ENCODE measurements at places on chromosomes 12 and 14. TPM values are rescaled to one million over a fixed set of nuclear protein-coding genes. Genes with fewer than 3 reads are reported as not detected.

ADCY4 gene
- polyA plus RNA-seq: not detected

SERPINA9 gene
- not detected for polyA plus RNA-seq

- DNase-seq: no peak
Measured at GRCh38 chr14:81028461-81028860, 73.0 kb downstream of the TSHR start.

RASSF9 gene
- 0.91 TPM for polyA plus RNA-seq

GRCh38 chr14:74964787-74965485, 9.5 kb upstream of the PGF start:
- DNase-seq: no peak

DNA sequence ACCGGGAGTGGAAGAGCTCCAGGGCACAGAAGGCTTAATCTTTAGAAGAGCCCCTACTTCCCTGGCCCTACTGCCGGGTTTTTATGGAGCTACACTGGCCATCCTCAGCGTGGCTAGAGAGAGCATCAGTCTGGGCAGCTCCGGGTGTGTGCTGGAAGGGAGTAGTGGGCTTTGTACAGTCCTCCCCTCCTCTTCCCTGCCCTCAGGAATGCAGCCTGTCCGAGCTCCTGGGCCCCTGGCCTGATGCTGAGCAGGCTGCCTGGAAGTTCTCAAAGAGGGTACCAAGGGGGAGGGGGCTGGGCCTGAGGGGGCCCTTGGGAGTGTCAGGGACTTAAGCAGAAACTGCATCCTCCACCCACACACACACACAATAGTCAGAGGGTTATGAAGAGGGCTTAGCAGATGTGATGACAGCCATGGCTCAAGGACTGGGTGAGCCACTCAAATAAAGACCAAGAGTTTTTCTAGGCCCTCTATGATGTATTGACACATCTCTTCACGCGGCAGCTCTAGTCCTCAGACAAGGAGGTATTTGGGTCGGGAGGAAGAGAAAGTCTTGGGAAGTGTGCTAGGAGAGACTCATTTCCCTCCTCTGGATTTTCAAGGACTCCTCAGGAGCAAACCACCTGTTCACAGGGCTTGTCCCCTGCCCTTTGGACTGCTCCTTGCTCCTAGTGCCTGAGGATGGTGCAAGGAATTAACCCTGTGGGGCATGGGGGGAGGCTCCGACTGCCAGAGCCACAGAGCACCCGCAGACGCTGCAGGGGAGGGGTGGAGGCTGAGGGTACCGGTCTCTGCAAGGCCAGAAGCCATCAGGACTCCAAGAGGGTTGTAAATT, 16.5 kb upstream of the FIGNL2 start:
- no peak for DNase-seq

KLRC1 gene
- polyA plus RNA-seq: not detected

DNA sequence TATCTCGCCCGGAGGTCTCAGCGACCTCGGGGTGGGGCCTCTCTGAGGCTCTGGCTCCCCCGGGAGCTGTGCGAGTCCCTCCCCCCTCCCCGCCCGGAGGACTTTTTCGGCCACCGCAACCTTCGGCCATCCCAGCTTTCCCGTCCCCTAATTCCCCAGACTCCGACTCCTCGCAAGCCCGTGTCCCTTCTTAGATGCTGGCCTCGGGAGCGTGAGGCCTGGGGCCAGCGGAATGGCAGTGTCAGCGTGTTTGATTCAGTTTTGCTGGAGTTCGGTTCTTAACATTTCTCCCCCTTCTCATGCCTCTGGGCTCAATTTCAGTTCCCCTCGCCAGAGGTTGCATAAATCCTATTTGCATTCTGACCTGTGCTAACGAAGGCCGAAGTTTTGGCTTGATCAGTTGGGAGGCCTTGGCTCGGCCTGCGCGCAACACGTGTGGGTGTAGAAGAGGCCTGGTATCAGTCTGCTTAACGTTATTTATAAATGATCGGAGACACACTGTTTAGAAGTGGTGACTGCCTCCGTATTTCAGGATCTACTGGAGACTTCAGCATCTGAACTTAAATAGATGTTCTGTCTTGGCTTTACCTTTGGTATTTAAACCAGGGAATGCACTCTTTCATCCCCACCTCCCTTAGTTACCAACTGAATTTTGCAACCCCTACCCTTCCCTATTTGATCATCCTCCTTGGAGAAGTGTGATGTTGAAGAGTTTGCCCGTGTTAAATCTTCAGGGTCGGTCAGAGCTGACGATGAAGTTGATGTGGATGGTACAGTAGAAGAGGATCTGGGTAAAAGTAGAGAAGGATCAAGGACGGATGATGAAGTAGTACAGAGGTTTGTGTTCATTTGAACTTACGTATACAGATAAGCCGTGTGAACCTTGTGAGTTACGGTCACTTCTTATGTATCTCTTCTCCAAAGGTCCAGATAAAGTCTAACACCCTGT, 851 bp downstream of the HSP90B1 start:
- DNase-seq: peak; percentile 42

ARHGDIB gene
- 1.0 TPM for polyA plus RNA-seq

DNA sequence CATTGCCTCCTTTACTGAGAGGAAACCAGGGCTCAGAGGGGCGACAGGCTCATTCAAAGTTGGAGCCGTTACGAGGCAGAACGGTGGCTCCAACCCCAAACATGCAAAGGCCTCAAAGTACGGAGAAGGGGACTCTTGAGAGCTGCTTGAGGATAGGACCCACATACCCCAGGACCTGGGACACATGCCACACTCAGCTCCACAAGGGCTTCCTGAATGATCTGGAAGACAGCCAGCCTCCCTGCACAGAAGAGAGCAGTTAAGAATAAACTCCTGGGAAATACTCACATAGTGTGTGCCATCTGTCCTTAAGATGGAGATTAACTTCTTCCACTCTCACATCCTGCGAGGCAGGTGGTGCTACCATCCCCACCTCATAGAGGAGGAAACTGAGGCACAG, 26.6 kb upstream of the NXPH4 start:
- no peak for DNase-seq

DNA sequence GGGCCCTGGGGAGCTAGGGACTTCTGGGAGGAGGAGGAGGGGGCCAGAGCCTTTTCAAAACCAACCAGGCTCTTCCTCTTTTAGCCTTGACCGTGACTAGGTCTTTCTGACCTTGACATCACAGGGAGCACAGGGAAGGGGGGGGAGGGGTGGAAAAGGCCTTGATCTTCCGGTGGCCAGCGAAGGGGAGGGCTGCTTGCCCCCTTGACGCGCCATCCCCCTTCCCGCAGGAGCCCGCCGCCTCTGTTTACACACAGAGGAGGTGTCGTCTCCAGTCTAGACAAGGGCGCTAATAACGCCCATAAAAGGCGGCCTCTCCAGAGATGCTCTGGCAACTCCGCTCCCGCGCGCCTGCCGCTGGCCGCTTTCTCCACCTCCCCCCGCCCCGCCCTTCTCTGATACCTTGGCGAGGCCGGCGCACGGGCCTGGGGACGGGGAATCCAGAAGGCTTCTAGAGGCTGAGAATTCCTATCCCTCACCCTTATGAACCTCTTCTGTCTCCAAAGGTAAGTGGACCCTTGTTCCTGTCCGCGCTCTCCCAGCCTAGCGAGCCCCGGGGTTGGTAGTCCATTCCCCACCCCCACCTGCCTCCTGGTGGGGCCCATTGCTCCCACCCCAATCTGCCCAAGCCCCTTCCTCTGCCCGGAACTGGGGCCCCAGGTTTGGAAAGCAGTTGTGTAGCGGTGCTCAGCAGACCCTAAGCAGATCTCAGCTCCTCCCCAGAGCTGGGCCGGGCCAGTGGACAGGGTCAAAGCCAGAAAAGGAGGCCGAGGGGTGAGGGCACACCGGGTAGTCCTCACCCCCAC, 4.9 kb upstream of the HOXC12 start:
- DNase-seq: no peak

GRCh38 chr14:91290986-91291385, 46.5 kb upstream of the GPR68 start:
- DNase-seq: no peak

DNA sequence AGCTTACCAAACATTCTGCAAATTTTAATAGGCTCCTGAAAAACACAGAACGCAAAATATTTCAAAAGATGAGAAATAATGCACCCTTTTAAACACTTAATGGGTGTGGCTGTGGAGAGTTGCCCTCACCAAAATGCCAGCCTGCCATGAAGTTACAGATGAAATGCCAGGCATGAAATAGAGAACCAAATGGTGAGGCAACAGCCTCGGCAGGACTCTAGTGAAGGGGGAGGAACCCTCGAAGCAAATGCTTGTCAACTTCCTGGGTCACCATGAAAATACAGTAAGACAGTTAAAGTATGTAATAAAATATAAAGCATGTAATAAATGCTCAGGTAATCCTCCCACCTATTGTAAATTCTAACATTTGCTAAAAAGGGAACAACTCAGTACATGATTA, 24.1 kb downstream of the DUSP16 start:
- DNase-seq: no peak

LAG3 gene
- 1.7 TPM for polyA plus RNA-seq

DNA sequence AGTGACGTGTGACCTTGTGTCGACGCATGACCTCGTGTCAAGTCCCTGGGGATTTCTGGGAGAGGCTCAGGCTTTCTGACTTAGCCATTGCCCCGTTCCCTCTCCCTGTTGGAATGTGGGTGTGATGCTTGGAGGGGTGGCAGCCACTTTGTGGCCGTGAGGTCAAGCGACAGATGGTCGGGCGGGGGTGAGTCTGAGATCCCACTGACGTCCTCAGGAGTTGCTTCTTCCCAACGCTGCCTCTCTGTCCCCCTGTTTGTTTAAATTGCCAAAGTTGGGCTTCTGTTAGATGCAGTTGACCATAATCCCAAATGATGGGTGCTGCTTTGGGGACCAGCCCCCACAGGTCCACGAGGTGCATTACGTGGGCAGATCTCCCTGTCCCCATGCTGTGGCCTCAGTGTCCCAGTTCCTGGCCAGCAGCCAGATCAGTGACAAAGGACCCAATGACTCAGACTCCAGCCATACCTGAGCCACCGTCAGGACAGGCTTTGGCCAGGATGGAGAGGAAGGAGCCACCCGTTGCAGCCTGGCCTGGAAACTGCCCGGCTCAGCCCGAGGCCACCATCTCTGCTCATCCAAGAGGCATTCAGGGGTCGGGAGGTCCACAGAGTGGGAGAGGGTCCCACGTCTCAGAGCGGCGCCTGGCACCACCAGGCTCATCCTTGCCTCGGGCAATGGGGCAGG, 34.4 kb upstream of the GALNT9 start:
- no peak for DNase-seq

- no peak for DNase-seq
Measured at GRCh38 chr12:51392556-51393237, 1.5 kb upstream of the GALNT6 start.

FOXA1 gene
- 5.9 TPM for polyA plus RNA-seq

GRCh38 chr12:30678221-30678620, 17.4 kb downstream of the IPO8 start:
- no peak for DNase-seq

DNA sequence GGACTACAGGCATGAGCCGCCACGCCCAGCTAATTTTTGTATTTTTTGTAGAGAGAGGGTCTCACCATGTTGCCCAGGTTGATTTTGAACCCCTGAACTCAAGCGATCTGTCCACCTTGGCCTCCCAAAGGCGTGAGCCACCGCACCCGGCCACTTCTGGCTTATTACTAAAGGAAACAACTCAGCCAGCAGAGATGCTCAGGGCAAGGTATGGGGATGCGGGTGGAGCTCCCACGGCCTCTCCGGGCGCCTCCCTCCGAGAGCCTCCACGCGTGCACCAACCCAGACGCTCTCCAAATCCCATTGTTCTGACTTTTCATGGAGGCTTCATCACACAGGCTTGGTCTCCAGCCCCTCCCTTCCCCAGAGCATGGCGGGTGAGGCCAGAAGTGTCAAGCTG, 6.1 kb upstream of the GPR132 start:
- DNase-seq: no peak

DNA sequence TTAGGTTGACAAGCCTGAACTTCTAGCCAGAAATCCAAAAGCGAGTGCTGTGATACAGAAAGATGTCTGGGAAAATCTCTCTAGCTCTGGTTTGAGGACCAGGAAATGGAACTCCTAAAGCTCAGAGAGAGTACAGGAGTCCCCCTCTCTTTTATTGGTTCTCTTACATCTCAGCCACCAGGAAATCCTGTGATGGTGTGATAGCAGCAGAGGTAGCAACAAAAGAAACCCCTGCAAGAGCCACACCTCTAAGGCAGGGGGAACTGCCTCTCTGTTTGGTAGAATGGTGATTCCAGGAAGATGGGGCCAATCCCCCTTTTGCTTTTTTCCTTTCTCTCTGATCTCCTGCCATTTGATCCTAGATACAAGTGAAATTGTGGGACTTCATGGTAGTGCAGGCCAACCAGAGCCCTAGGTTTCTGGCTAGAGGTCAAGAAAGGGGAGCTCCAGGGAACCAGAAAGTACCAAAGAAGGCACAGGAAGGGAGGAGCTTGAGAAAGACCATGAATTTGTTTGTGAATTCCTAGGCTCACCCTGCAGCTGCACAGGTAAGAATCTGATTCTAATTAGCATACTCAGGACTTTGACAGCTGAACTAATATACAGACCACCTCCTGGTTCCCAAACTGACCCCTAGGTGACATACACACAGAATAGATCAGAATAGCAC, 88.5 kb downstream of the PAPLN start:
- no peak for DNase-seq

GRCh38 chr12:78406213-78406612, 458.4 kb upstream of the SYT1 start:
- DNase-seq: no peak

ZFYVE26 gene
- 3.9 TPM for polyA plus RNA-seq

LTBP2 gene
- polyA plus RNA-seq: 9.9 TPM

DNA sequence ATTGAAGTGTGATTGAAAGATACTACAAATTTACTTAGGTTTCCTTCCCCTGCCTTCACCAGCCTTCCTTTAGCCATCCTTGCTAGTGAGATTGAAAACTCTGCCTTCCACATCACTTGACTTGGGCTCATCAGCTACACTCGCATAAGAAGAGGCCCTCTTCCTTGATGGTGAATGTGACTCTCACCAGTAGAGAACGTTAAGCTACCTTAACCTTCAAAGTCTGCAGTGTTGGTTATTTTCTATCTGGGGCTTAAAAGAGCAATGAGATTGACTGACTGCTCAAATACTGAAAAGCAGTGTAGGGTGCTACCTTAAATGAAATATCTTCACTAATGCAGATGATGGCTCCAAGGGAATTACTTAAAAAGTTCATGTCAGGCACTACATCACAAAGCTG, 271.8 kb downstream of the EGLN3 start:
- no peak for DNase-seq

BCL2L14 gene
- polyA plus RNA-seq: not detected

KRT72 gene
- polyA plus RNA-seq: not detected

ADAM21 gene
- 0.04 TPM for polyA plus RNA-seq

- DNase-seq: no peak
Measured at GRCh38 chr12:97502600-97502999, 40.0 kb downstream of the RMST start.

- DNase-seq: peak; percentile 61
Measured at GRCh38 chr12:28569698-28570411, 379.6 kb downstream of the CCDC91 start.

DNA sequence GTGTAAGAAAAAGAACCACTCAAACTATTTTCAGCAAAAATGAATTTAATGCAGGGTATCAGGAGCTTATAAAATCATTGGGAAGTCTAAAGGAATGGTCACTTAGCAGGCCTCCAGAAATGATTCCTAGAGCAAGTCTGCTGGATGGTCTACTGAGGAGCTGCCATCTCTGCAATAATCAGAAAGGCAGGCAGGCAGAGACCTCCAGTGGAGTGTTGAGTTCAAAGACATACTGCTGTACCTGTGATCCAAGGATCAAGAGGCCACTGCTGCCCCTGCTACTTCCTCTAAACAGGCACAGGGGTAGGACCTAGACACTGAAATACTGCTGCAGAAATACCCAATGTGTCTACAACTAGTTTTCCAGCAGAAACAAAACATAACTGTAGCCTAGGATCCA, 14.5 kb upstream of the KICS2 start:
- DNase-seq: no peak

GRCh38 chr12:13175499-13175898, 21.0 kb upstream of the EMP1 start:
- no peak for DNase-seq

Measured in A549 (cell line).